ENCODE measurements at places on chromosomes 2 and 18.

- DNase-seq: no peak
Observed at GRCh38 chr2:170766693-170767092, 3.5 kb upstream of the ERICH2 start.

DNA sequence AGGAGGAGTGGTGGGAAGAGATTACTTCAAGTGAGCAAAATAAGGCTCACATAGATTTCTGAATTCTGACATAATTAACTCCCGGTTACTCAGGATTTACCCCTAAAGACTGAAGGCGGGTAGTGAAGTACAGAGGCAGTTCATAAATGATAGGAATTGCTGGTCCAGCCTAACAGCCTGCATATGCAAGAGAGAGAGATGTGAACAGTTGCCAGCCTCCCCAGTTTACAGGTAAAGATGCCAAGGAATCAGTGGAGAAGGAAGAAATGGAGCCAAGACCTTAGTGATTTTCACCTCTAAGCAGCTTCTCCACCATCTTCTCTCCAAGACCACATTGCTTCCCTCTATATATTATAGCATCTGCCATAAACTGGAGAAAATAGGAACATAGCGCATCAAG lies 91.8 kb upstream of the THUMPD2 start:
- DNase-seq: no peak

GRCh38 chr18:47081578-47081977 lies 46.2 kb upstream of the ELOA2 start:
- DNase-seq: no peak

- no peak for DNase-seq
Observed at GRCh38 chr2:105714141-105714540, 30.6 kb upstream of the NCK2 start.

DNA sequence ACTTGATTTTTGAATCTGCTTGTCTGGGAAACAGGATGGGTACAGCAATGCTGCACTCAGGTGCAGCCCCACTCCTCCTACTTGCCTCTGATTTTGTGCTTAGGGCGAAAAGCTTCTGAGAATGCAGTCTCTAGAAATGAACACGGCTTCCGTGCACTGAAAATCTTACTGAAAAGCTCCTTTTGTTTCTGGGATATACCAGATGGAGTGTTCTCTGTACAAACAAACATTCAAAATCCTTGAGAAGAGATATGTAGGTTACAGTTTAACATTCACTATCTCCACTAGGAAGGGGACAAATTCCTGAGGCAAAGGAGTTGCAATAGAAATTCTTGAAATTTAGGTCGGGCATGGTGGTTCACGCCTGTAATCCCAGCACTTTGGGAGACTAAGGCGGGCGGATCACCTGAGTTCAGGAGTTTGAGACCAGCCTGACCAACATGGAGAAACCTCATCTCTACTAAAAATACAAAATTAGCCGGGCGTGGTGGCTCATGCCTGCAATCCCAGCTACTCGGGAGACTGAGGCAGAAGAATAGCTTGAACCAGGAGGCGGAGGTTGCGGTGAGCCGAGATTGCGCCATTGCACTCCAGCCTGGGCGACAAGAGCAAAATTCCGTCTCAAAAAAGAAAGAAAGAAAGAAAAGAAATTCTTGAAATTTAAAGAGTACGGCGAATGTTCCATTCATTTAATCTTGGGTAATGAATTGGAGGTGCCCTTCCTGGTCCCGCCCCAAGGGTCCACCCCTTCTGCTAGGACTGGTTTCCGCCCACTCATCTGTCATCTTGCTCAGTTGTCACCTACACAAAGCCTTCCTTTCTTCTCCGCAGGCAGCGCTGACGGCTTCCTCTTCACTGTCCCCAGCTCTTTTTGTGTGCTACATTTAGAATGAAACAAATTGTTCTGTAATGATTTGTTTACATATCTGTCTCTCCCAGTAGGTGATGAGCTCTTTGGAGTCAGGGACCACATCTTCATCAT lies 92.4 kb downstream of the SOCS6 start:
- DNase-seq: no peak

DNA sequence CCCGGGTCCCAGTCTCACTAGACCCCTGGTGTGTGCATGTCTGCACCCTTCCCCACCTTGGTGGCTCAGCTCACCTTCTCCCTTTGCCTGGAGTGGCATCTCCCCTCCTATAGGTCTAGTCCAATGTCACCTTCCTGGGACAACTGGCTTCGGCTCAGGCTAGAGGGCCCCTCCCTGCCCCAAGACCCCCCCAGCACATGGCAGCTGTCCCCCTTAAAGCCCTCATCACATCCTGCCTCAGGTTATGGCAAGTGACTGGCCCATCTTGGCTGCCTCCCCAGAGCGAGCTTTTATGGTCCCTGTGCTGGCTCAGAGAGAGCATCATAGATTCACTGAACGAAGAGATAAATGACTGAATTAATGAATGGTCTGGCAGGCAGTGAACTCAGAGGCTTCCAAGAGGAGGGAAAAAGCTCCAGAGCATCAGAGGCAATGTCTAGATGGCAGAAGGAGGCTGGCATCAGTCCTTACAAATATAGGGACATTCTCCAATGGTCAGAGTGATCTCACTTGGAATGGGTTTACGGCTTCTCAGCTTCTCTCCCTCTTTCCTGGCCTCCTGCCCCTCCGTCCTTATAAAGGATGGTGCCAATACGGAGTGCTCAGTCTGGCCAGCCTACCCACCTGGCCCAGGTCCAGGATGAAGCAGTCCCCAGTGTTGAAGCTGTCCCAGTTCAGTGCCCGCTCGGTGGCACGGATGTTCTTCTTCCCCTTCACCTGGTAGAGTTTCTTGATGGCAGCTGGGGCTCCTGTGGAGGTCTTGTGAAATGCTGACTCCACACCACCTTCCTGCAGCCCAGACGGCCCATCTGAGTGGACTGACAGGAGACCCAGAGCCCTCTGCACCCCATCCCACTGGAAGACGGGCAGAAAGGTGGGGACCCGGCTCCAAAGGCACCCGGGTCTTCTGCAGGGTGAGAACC lies 9.4 kb downstream of the CAPG start:
- DNase-seq: no peak
